ENCODE measurements at places on chromosomes 5 and 9.

GRCh38 chr9:75063556-75064305, 24.2 kb downstream of the NMRK1 start:
- DNase-seq: no peak

DNA sequence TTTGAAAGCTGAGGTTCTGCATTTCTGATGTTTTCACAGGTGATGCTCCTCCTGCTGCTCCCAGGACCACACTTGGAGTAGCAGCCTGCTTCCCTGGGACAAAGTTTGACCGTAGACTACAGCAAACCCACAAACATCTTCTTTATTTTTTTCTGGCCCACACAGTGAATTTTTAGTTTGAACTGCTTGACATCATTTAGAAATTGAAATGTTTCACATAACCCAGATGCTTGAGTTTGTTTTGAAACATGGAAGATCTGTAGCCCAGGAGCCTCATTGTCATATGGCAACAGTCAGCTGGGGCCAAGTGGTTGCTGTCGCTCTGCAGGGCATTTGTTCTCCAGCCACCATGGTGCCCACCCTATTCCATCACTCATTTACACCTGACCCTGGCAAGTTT, 8.4 kb downstream of the SH3TC2 start:
- DNase-seq: no peak

- no peak for DNase-seq
Observed at GRCh38 chr5:15694696-15695214, 194.8 kb downstream of the FBXL7 start.

DNA sequence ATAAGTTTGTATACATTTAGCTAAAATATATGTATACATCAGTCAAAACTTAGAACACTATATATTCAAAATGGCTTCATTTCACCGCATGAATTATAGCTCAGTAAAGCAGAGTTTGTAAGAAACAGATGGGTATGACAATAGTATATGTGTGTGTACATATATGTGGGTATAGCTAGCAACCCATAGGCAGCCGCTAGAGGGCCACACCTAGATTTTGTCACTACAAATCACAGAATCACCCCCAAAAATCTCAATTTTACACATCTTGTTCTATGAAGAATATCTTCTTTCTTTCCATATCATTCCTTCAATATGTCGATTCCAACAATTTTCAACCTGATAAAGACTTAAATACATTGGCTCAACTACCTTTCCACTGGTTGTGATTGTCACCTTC, 357.8 kb upstream of the CCNG1 start:
- no peak for DNase-seq

GRCh38 chr9:30771760-30772159, 1612.7 kb upstream of the ACO1 start:
- no peak for DNase-seq

DNA sequence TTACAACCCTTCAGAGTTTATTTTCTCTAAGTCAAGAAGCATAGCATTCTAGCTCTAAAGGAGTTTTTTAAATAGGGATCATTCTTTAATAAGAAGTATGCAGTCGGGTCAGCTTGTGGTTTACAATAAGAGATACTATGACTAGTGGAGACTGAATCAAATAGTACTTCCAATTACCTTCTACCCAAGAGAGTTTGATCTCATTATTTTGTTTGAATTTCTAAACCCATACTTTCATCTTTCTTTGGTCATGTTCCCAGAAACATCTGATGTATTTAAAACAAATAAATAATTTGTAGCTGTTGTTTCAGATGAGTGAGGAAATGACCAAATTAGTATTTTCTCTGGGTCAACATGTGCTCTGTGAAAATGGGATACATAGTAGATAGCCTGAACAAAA, 160.2 kb upstream of the CDH6 start:
- DNase-seq: no peak

GRCh38 chr5:23089286-23089685, 236.1 kb upstream of the CDH12 start:
- DNase-seq: no peak

DNA sequence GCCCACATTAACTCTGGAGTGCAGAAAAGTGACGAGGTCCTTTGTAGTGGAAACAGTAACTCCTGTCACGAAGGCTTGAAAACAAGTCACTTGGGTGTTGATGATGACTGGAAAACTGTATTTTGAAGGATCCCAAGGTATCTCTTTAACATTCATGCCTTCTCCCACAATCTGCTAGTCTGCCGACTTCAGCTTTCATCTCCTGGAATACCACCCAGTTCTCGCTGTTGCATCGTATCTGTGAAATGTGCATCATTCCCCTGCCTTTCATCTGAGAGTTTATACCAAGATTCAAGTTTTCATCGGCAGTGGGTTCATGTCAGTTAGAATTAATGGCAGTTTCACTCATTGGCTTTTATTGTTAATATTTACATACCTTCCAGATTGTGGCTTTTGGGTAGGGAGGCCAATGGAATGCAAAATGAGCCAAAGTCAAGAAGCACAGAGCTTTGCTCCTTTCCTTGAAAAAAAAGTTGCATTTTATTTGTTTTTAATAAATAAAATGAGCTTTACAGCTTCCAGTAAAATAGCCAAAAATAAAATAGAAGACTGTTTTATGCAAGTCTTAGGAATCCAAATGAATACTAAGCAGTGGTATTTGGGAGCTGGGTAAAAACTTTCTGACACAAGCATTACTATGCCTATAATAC, 575.2 kb upstream of the WWC1 start:
- no peak for DNase-seq

DNA sequence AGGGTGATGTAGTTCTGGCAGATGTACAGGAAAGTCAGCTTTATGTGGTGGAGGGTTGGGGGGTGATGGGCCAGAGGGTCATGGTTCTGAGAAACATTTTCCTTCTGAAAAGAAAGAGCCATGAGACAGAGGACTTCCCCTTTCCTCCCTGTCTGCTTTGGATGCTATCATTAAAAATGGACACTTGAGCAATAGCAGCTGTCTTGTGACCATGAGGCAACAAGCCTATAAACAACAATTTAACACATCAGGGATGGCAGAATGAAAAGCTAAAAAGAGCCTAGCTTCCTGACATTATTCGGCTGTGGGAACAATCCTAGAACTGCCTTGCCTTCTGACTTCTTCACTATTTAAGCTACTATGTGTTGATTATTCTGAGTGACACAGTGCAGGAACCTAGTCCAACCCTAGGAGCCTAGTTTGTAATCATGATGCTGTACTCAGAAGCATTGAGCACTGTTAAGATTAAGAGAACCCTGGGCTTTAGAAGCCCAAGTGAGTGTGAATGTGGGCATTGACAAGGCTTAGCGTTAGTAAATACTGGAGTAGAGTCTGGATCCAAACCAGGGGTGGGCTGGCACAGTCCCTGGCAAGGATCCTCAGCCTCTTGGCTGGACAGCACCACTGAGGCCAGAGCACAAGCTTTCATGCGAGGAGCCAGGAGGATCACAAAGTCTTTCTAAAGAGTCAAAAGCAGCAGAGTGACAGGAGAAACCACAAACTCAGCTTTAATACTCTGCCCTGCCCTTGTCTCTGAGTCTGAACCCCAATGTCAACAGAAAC, 178.5 kb upstream of the EGFLAM start:
- no peak for DNase-seq

DNA sequence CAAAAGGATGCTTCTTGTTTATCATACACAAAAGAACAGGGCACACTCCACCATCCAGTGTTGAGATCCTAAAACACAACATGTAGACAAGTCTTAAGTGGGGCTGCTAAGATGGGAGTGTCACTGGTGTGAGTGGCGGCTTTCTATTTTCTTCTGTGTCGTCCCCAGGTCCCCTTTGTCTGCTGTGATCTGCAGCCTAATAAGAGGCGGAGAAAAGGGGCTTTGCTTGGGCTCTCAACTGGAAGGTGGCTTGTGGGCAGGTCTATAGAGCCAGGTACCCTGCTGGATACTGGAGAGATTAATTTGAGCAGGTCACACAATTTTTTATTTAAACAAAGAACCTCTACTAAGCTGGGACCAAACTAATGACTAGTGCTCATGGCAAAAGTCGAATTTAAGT, 126.1 kb upstream of the SAP30L start:
- DNase-seq: no peak

DNA sequence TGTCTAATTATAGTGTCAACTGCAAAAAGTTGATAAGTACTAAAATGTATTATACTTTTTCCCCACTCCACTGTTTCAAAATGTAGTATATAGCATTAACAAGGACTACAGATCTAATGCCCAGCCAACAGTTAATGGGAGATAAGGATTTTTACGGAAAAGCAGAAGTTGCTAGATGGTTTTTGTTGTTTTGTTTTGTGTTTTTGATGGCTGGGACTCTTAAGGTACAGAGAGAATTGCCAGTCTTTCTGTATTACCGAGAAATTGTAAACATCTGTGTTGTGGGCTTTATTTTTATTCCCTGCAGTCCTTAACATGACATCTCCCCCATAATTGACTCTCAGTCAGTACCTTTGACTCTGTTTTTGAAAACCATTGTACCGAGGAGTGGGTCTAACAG, 44.0 kb downstream of the TRIO start:
- no peak for DNase-seq

- no peak for DNase-seq
Observed at GRCh38 chr9:87796196-87796595, 70.3 kb downstream of the CTSL start.

DNA sequence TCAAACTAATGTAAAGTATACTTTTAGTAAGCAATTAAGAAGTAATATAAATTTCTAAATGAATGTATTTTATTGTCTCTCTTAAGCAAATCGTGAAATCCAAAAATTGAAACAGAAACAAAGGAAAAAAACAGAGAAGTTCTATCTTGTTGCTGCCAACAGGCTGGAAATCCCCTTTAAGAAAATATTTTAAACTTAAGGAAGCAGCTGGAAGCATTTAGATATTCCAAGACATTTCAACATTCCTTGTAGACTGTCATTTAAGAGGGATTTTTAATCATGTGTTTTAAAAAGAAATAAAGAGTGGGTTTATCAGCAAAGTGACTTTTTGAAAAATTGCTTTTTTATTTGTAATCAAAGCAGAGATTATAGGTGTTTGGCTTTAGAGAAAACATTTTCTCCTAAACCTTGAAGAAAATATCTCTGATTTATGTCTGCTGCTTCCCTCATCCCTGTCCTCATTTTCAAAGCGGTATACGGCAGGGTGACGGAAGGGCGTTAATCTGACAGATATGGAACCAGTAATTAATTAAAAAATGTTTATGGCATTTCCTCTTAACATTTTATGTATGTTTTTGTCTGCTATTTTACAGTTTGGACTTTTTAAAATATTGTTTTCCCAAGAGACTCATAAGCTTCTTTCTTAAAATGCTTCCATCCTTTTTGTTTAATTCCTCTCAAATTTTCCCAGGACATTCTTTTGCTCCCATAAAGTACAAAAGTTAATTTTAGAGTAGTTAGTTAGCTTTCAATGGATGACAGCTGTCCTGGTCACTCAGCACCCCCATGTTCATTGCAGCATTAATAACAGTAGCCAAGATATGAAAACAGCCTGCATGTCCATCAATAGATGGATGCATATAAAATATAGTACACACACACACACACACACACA, 245.6 kb downstream of the LURAP1L start:
- DNase-seq: no peak

DNA sequence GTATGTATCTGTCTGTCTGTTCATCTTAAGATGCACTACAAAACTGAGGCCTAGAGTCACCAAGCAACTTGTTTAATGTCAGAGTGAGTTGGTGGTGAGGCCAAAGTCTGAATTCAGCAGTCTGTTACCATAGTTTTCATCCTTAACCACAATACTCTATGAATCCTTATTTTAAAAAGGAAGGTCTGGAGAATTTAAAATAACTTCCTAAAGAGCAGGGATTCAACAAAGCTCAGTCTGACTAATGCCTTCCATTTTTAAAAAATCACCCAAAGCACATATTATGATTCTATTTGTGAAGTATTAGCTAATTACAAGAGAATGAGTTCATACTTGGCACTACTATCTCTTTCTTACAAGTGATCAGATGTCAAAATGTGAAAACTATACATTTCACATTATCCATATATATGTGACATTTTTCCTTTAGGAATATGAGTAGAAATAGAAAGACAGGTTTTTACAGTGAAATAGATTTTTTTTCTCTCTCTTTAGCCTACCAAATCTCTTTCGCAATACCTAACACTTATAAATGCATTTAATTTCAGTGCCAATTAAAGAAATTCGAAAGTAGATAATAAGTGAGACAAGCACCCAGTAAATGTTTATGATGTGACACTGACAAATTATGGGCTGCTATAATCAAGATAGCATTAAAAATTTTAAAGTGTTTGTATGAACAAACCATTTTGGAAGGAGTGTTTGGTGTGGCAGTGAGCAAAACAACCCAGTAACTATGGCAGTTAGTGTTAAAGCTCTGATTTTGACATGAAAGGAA, 102.3 kb upstream of the CDKN2B start:
- no peak for DNase-seq

DNA sequence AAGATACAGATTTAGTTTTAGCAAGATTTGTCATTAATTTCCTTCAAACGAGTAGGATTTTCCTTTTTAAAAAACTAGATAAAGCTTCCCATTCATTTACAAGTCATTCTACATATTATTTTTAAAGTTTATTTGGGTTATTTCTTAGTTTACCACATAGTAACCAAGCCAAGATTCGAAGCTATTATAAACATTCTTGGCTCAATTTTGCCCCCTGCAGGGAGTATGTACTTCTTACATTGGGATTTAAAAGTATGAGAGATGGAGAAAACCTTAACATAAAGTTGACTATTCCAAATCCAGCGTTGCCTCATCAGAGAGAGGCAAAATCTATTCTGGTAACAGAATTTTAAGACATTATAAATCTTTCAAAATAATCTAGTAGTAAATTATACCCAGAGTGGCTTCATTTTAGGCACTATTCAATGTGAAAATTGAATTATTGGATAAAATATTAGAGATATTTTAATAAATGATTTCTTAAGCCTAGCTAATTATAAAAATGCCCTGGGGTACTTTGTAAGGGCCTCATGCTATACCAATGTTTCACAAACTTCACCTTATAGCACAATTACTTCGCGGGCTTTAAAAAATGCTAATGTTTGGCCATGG, 39.1 kb downstream of the FBN2 start:
- no peak for DNase-seq

DNA sequence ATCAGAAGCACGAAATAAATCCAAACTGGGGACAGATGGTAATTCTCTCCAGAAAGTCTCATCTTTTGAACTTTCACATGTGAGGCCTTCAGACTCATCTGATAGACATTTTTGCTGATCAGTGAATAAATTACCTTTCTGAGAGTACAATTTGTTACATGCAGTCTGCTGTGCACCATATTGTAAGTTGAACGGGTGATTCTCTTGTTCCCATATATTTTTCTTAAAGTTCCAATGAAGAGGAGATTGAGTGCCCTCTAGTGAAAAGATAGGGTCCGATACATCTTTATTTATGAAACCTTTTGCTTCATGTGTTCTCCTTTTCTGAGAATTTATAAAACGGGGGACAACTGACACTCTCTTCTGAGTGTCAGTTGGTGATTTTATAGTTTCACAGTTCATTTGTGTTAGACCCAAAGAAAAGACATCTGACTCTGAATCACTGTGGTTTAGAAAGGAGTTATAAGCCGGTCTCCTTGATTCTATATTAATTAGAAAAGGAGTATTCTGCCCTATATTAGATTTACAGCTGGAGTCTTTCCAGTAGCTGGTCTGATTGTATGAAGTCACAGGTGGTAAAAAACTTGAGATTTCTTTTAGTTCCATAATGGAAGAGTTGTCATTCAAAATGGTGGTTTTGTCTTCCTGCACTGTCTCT, 30.4 kb downstream of the GNG10 start:
- no peak for DNase-seq
